ENCODE measurements at places on chromosomes 4 and X.

- no peak for DNase-seq
Measured at GRCh38 chr4:144499777-144500176, 146.2 kb upstream of the HHIP start.

GRCh38 chrX:20320461-20321159, 53.9 kb upstream of the RPS6KA3 start:
- DNase-seq, result peak; percentile 80

DNA sequence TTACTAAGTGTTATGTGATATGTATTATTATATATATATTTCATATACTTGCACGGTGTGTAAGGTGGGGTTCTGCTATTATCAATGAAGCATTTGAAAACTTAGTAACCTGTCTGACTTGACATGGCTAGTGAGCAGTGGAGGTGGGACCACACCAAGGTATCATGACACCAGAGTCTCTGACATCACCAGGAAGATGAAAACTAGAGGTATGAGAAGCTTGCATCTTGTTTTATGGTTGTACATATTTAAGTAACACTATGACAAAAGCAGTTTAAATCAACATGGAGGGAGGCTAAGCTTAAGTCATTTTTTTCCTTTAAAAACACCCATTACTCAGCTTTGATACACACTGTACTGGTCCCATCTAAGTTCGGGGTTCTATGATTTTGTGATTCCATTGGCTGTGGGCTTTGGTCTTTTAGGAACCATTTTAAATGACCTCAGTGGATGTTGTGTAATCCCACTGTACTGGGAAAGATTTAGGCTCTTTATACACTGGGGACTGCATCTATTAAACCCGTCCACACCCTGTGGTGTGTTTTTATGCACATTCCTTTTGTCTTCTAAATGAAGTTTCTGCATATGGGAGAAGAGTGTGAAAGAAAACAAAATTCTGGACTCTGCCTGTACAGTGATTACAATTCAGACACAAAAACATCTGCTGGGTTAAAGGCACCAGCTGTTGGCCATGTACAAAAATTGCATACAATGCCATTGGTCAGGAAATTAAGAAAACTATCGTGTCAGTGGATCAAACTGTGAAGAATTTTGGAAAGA, 570.6 kb downstream of the SPRY1 start:
- DNase-seq, result no peak

- no peak for DNase-seq
Measured at GRCh38 chrX:48806081-48806480, 4.2 kb downstream of the HDAC6 start.

DNA sequence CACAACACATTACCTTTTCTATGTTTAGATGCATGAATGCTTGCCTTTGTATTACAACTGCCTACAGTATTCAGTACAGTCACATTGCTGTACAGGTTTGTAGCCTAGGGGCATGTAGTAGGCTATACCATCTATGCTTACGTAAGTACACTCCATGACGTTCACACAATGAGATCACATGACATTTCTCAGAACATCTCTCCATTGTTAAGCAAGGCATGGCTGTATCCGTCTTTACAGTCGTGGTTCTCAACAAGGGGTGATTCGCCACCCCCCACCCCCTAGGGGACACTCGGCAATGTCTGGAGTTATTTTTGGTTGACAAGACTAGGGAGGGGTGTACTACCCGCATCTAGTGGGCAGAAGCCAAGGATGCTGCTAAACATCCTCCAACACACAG, 12.1 kb downstream of the CD99L2 start:
- no peak for DNase-seq

GRCh38 chr4:121126449-121127006, 37.6 kb downstream of the TNIP3 start:
- DNase-seq, result no peak

Measured in spleen (tissue), 13 donors.